ENCODE measurements at places on chromosomes 3 and 15. TPM values are rescaled to one million over a fixed set of nuclear protein-coding genes. Genes with fewer than 3 reads are reported as not detected.

The SLC38A3 gene
- 1.4 TPM for total RNA-seq

DNA sequence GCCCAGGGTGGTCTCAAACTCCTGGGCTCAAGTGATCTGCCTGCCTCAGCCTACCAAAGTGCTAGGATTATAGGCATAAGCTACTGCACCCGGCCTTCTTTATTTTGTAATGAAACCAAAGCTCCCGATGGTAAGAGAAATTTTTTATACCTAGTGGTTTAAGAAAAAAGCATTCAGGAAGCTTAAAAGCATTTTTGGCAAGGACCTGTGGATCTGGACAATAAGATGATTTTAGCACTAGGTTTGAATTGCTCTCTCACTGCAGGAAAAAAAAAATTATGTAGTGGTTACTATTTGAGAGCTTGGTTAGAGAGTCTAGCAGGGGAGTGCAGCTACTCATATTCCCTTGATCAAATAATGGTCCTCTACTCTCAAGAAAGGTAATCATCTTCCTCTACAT is 64.9 kb upstream of the PIK3R4 start:
- H3K36me3 ChIP-seq, result no peaks in the 10 kb centered on the region
- DNase-seq, result no peak
- H3K27ac ChIP-seq, result no peak overlapping the region
- H3K4me3 ChIP-seq, result no peak overlapping the region

GRCh38 chr15:62569460-62570404 is 404.6 kb upstream of the C2CD4B start:
- peak; percentile 73 for DNase-seq
- peaks cover 3% of the 10 kb centered on the region for H3K4me1 ChIP-seq
- no peak overlapping the region for H3K4me3 ChIP-seq
- no peaks in the 10 kb centered on the region for H3K27me3 ChIP-seq
- H3K36me3 ChIP-seq, result no peaks in the 10 kb centered on the region
- no peak overlapping the region for H3K27ac ChIP-seq

- H3K27me3 ChIP-seq, result no peaks in the 10 kb centered on the region
- no peak for DNase-seq
- H3K27ac ChIP-seq, result no peak overlapping the region
- no peak overlapping the region for H3K4me3 ChIP-seq
Observed at GRCh38 chr3:56260262-56260661, 208.0 kb downstream of the ERC2 start.

DNA sequence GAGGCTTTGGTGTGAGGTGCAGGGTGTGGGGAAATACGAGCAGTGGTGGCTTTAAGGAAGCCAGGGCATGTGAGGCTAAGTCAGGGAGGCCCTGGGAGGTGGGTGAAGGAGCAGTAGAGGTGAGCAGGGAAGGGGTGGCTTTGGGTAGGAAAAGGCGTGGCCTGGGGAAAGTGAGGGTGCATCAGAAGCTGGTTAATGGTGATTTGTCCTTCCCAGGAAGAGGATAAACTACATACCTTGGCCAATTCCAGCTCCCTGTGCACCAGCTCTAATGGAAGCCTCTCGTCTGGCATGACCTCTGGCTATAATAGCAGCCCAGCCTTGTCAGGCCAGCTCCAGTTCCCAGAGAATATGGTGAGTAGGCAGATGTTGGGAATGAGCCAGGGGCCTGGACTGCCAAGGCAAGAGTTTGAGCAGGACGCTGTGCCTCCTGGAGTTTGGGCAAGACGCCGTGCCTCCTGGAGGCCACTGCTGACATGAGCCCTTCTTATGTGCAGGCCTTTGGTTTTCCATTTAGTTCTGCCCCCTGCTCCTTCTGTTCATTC is 41.3 kb downstream of the CDAN1 start:
- H3K27me3 ChIP-seq, result no peaks in the 10 kb centered on the region
- H3K4me1 ChIP-seq, result no peaks in the 10 kb centered on the region
- no peak overlapping the region for H3K27ac ChIP-seq
- DNase-seq, result no peak

- H3K4me3 ChIP-seq, result no peak overlapping the region
- H3K27ac ChIP-seq, result no peak overlapping the region
- no peaks in the 10 kb centered on the region for H3K4me1 ChIP-seq
- DNase-seq, result no peak
- no peaks in the 10 kb centered on the region for H3K27me3 ChIP-seq
Observed at GRCh38 chr15:89794627-89795241, 18.6 kb downstream of the MESP2 start.

- no peaks in the 10 kb centered on the region for H3K36me3 ChIP-seq
- no peak overlapping the region for H3K4me3 ChIP-seq
- H3K27me3 ChIP-seq, result no peaks in the 10 kb centered on the region
- no peaks in the 10 kb centered on the region for H3K4me1 ChIP-seq
Observed at GRCh38 chr3:165643425-165643824, 193.8 kb downstream of the BCHE start.

GRCh38 chr15:65392368-65392767 is 14.6 kb upstream of the IGDCC3 start:
- no peak overlapping the region for H3K27ac ChIP-seq
- H3K27me3 ChIP-seq, result no peaks in the 10 kb centered on the region
- no peaks in the 10 kb centered on the region for H3K36me3 ChIP-seq
- DNase-seq, result peak; percentile 65

DNA sequence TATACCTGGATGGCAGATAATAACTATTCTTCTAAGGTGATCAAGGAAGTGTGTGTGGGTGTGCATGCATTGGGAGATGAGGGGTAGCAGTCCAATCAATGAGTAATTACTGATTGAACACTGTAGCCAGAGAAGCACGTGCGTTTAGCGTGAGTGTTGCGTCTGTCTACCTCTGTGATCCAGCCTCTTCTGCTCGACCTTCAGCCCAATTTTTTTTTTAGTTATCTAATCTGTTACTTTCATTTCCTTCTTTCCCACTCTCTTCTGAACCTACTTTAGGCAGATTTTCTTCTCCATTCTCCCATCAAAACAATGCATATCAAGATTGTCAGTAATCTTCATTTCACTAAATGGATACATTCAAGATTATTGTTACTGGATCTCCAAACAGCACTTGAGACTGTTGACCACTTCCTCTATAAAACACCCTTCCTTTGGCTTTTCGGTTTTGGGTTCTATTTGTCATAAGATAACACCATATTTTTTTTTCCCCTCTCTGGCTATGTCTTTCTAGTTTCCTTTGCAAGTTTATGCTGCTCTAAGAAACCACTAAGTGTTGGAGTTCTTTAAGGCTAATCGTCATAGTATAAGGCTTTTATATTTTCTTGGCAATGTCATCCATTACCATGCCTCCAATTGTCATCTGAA is 41.0 kb downstream of the MCTP2 start:
- H3K36me3 ChIP-seq, result no peaks in the 10 kb centered on the region
- H3K27me3 ChIP-seq, result no peaks in the 10 kb centered on the region
- H3K27ac ChIP-seq, result no peak overlapping the region
- no peaks in the 10 kb centered on the region for H3K4me1 ChIP-seq
- no peak for DNase-seq

All from aorta (tissue), 5 donors.